ENCODE measurements at places on chromosomes 1 and 21.

DNA sequence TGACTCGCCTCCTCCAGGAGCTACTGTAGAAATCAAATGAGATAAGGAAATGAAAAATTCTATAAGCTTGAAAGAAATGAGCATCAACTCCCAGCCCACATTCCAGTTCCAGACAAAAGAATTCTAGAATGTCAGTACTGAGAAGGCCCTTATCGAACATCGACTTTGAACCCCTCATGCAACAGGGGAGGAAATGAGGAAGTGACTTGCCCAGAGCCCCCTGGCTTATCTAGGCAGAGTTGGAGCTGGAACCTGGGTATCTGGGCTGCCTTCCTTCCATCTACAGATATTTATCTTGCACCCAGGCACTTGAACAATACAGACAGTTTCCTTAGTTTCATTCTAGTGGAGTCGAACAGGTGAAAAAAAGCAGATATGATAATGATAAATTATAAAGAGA is 22.3 kb downstream of the MECR start:
- no peak for DNase-seq

- DNase-seq = no peak
These were observed 104.2 kb upstream of the ADAMTS5 start for GRCh38 chr21:27070861-27071670.

DNA sequence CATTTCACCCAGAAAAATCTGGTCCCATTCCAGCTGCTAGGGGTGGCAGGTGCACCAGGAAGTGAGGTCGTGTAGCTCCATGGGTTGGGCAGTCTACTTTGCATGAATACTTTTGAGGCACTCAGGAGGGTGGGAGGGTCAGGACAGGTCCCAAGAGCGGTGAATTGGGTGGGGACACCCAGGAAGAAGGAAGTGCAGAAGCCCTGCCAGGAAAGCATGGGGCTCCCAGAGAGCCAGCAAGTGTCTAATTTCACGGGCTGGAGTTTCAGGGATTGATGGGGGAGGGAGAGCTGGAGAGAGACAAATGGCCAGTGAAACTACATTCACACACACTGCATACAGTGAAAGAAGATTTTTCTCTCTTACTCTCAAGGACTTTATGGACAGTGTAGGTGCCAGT is 137.8 kb downstream of the GALNT2 start:
- DNase-seq = no peak

DNA sequence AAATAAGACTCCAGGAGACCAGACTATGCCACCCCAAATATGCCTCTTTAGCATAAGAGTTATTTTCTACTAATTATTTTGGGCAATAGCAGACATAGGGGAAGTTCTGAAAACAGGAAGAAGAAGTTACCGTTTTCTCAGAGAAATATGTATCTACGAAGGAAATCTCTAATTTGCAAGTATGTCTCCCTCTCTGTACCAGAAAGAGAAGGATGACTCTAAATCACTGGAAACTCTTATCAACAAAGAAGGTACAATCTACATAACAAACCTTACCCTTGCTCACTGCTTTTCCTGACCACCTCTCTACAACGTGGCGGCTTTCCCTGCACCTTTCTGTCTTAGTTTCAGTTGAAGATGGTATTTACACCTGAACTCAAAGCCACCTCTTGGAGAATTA is 49.0 kb downstream of the OMA1 start:
- no peak for DNase-seq

DNA sequence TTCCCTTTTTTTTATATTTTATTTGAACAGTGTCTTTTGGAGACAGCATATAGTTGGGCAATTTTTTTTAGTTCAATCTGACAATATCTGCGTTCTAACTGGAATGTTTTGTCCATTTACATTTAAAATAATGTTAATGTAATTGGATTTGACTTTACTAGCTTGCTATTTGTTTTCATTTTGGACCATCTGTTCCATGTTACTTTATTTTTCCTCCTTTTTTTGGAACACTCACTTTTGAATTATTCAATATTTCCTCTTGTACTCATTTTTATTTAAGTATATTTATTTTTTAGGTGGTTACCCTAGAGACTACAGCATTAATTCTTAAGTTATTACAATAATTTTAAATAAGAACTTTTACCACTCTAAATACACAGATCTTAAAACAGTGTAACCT is 62.8 kb upstream of the C1orf87 start:
- no peak for DNase-seq

GRCh38 chr1:235339746-235340145 is 11.4 kb downstream of the GGPS1 start:
- no peak for DNase-seq

- no peak for DNase-seq
These were observed 19.2 kb downstream of the COL18A1 start for GRCh38 chr21:45423968-45424853.
